GM12891 (cell line): ENCODE measurements at places on chromosomes 7 and 10.

DNA sequence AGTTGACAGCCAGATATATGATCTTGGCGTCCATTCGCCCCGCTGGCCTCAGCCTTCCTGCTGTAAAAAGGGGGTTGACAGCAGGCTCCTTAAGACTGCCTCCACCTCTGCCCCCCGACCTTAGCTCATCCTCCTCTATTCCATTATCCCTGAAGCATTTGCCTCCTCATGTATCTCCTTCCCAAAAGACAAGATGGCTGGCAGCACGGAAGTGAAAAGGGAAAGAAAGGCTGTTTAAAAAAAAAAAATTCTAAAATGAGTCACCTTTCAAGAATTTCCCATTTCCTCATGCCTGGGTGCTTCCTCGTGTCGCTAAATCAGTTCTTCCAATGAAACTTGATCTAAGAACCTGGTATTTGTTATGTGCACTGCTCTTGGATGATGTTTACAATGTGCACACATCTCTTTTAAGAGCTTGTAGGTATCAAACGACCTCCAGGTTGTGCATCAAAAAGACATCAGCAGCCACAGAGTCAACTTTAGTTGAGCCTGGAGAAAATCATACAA is 1.7 kb downstream of the SCRN1 start:
- no peak for DNase-seq

DNA sequence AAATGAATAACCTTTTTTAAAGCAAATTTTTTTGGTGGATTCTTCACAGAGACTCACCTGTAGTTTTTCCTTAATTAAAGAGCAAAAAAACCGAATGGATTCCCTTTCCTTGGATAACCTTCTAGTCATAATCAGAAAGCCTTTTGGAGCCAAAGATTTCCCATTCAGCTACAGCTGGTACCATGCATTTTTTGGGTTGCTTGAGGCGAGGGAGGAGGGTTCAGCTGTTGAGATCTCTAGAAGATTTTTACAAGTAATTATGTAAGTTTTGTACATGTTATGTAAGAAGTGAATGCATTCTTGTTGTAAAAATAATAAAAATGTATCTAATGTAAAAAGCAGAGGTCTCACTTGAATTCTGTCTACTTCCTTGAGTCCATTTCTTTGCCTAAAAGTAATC is 463.2 kb downstream of the SORCS3 start:
- DNase-seq, result no peak

DNA sequence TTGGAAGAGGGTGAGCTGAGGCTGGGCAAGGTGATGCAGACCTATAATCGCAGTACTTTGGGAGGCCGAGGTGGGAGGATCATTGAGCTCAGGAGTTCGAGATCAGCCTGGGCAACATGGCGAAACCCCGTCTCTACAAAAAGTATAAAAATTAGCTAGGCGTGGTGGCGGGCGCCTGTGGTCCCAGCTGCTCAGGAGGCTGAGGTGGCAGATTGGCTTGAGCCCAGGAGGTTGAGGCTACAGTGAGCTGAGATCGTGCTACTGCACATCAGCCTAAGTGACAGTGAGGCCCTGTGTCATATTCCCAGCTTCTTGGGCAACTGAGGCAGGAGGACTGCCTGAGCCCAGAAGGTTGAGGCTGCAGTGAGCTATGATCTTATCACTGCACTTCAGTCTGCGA is 13.6 kb downstream of the BMPR1A start:
- no peak for DNase-seq

DNA sequence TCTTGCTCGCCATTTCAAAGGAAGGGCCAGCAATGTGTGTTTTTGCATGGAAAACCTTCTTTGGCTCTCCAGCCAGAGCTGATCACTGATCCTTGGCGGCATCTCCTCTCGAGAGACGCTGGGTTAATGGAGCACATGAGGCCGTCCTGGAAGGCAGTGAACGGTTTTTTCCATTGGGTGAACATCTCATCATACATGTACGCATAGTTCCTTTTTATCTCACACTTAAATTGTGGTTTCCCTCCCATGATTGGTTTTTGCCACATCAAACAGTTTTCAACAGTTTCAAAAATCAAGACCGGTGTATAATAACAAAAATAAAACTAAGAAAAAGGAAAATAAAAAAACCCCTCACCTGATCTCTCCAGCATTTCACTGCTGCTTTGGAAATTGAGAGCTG is 276.4 kb downstream of the TCF7L2 start:
- DNase-seq, result no peak

GRCh38 chr7:38506004-38506403 is 125.2 kb downstream of the AMPH start:
- DNase-seq, result no peak

- no peak for DNase-seq
These were observed 11.4 kb upstream of the REPIN1 start for GRCh38 chr7:150357270-150357669.

DNA sequence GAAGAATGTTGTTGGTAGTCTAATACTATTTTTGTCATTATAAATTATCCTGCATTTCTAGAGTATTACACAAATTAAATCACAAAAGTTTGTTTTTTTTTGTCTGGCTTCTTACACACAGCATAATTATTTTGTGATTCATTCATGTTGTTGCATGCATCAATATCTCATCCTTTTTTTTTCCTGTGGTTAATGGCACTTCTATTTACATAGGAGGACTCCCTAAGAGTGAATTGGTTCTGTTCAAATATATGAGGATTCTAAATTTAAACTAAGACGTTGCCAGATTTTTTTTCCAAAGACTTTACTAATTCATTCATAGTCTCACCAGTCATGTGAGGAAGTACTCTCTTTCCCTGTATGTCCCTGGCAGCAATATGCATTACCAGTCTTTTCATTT is 303.3 kb downstream of the GPR37 start:
- no peak for DNase-seq

DNA sequence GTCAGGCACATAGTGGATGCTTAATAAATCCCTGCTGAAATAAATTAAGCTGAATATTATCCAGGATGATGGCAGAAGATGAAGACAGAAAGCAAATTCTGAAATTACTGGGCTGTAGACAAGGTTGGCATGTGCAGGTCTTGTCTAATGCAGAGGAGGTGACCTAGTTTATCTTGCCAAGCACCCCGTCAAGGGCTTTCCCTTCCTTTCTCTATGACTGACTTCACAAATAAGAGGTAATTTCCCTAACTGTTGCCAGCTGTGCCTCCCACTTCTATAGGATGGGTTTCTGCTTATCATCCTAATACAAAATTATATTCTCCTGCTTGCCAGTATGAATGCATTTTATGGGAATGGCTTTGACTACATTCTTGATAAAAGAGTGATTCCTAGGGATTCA is 38.0 kb downstream of the LHFPL3 start:
- DNase-seq, result no peak

DNA sequence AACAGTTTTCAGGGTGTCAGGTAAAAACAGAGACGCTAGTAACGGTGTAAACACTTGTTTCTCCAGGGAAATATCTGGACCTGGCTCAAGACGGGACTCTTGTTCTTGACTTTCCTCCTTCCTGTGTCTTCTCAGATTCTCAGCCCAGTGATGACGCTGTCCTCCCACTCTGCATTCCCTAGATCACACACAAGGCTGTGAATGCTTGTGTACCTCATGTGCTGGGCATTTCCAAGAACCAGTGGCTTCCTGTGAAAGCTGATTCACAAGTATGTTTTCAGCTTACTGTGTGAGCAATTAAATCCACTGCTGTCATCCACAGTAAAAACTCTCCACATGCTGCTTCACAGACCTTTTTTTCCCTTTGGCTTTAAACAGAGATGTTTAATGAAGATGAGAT is 193.8 kb upstream of the DPP6 start:
- no peak for DNase-seq
